ENCODE measurements at places on chromosomes 12 and 14.

DNA sequence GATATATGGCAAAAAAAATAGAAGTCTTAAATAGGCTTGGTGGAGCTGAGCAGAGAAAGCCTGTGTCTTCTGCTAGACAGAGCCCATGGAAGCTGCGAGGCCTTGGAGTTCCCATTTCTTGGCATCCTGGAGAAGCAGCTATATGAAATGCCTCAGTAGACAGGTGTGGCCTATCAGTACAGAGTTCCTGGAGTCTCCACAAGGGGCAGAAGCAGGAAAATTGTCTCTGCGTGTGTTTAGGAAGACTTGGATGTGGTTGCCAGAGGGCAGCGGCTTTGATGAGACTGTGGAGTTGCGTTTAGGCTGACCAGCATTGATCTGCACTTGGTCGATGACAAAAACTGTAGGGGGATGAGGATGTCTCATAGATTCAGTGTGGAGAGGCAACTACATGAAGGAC, 334.5 kb upstream of the SEL1L start:
- DNase-seq, result no peak

GRCh38 chr12:106893451-106893850, 62.3 kb upstream of the TMEM263 start:
- DNase-seq, result no peak

- DNase-seq, result no peak
Measured at GRCh38 chr14:104885031-104885972, 20.2 kb downstream of the CEP170B start.

GRCh38 chr12:122005252-122005776, 16.4 kb upstream of the BCL7A start:
- no peak for DNase-seq

DNA sequence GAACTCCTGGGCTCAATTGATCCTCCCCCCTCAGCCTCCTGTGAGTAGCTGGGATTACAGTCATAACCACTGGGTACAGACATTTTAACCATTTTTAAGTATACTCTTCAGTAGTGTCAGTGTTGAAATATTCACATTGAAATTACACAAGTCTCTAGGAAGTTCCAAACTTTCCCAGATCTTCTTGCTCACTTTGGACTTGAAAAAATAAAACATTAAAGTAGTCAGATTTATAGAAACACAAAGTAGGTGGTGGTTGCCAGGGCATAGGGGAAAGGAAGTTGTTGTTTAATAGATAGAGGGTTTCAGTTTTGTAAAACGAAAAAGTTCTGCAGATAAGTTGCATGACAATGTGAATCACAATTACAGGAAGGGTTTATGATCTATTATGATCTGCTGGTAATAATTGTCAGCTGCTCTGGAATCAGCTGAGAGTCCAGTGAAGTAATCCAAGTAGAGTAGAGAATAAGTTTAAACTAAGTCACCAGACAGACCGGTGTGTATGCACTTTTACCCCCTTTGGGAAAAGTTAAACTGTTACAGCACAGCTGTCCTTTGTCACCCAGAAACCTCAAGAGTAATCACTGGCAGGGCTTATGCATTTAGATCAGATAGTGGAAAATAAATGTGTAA, 27.4 kb downstream of the PCNX1 start:
- DNase-seq, result no peak

DNA sequence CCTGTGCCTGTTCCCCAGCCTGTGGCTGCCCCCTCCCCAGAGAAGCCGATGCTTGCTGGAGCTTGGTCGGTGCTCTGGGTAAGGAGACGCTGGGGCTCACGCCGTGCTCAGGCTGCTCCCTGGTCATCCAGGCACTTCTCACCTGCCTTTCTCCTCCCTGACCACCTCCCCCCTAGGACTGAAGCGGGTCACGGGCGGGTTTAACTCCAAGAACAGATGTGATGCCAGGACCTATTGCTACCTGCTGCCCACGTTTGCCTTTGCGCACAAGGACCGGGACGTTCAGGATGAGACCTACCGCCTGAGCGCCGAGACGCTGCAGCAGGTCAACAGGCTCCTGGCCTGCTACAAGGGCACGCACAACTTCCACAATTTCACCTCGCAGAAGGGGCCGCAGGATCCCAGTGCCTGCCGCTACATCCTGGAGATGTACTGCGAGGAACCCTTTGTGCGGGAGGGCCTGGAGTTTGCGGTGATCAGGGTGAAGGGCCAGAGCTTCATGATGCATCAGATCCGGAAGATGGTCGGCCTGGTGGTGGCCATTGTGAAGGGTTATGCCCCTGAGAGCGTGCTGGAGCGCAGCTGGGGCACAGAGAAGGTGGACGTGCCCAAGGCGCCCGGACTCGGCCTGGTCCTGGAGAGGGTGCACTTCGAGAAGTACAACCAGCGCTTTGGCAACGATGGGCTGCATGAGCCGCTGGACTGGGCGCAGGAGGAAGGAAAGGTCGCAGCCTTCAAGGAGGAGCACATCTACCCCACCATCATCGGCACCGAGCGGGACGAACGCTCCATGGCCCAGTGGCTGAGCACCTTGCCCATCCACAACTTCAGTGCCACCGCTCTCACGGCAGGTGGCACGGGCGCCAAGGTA, 8.4 kb upstream of the EP400 start:
- no peak for DNase-seq

GRCh38 chr12:98182821-98183220, 332.6 kb upstream of the TMPO start:
- DNase-seq, result no peak

- DNase-seq, result peak; percentile 76
Measured at GRCh38 chr14:63788011-63788933, 60.4 kb upstream of the SGPP1 start.

DNA sequence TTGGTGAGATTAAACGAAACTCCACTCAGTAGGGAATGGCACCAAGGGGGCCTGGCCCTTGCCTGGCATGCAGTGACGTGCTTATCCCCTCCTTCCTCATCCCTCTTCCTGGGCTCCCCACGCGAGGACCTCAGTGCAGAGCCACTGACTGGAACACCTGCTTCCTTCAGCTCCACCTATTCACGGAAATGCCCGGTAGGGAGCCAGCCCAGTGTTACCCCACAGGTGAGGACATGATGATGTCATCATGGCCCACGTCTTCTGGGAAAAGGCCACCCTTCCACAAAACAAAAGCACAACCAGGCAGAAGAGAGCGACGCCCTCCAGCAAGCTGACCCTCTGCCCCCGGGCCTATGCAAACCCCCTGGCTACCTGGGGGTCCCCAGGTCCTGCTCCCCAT, 42.1 kb downstream of the CCDC85C start:
- DNase-seq, result no peak
